ENCODE measurements at places on chromosomes 2 and 18. TPM values are rescaled to one million over a fixed set of nuclear protein-coding genes. Genes with fewer than 3 reads are reported as not detected.
A peak's percentile ranks its signal among the peaks of the same experiment; 100 is the strongest.

DNA sequence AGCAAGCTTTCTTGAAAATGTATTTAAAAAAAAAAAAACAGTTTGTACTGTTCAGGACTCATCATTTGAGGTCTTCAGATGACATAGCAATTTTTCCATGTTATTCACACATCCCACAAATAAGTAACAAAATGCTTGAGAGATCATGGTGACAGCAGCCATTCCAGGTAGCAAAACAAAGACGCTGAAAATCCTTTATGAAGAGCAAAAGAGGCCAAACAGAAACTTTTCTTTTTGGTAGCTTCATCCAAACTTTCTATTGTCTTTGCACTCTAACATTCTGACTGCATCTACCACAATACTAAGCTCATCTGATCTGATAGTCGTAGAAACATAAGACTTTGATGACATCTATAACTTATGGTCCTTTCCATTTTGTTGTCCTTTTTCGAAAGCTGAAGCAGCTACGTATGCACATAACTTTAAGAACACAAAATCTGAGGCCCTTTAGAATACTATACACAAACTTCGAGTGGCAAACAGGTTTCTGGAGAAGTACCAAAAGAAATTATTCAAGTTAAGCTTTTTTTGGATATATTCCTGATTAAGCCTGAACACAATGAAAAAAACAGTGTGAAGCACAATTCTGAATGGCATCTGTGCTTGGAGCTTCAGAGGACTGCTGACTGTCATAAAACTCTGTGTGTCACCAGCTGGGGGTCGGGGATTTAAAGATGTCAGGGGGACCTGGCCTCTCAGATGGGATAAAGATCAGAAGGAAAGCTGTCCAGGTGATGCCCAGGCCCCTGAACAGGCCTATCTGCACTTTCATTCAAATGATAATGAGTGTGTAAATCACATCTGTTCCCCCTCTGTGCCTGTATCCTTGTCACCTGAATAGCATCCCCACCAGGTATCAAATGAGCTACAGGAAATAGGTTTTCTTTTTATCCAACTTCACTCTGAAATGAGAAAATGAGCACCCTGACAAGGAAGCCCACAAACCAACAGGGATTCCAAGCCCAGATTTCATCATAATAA is 75.8 kb downstream of the ZEB2 start:
- no peaks in the 10 kb centered on the region for H3K36me3 ChIP-seq
- H3K4me3 ChIP-seq, result no peak overlapping the region
- no peak for DNase-seq
- H3K4me1 ChIP-seq, result peaks cover 30% of the 10 kb centered on the region
- H3K27ac ChIP-seq, result no peak overlapping the region

DNA sequence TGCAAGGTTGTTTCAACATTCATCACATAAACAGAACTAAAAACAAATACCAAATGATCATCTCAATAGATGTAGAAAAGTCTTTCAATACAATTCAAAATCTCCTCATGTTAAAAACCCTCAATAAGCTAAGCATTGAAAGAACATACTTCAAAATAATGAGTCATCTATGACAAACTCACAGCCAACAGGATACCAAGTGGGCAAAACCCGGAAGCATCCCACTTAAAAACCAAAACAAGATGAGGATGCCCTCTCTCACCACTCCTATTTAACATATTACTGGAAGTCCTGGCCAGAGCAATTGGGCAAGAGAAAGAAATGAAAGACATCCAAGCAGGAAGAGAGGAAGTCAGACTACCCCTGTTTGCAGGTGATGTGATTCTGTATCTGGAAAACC is 992.2 kb upstream of the PIK3C3 start:
- no peak for DNase-seq
- no peak overlapping the region for H3K4me3 ChIP-seq
- no peak overlapping the region for H3K27ac ChIP-seq
- H3K36me3 ChIP-seq, result no peaks in the 10 kb centered on the region
- H3K27me3 ChIP-seq, result no peaks in the 10 kb centered on the region

GRCh38 chr18:41004324-41004723 is 950.7 kb upstream of the PIK3C3 start:
- no peak overlapping the region for H3K4me3 ChIP-seq
- H3K4me1 ChIP-seq, result no peaks in the 10 kb centered on the region
- no peak overlapping the region for H3K27ac ChIP-seq
- H3K36me3 ChIP-seq, result no peaks in the 10 kb centered on the region
- H3K27me3 ChIP-seq, result no peaks in the 10 kb centered on the region

CCDC178 gene
- total RNA-seq, result not detected

- peaks cover 4% of the 10 kb centered on the region for H3K4me1 ChIP-seq
- H3K27ac ChIP-seq, result no peak overlapping the region
- no peaks in the 10 kb centered on the region for H3K36me3 ChIP-seq
- H3K27me3 ChIP-seq, result no peaks in the 10 kb centered on the region
- peak; percentile 53 for DNase-seq
- no peak overlapping the region for H3K4me3 ChIP-seq
Observed at GRCh38 chr2:96407041-96407918, 71.7 kb downstream of the NCAPH start.

DNA sequence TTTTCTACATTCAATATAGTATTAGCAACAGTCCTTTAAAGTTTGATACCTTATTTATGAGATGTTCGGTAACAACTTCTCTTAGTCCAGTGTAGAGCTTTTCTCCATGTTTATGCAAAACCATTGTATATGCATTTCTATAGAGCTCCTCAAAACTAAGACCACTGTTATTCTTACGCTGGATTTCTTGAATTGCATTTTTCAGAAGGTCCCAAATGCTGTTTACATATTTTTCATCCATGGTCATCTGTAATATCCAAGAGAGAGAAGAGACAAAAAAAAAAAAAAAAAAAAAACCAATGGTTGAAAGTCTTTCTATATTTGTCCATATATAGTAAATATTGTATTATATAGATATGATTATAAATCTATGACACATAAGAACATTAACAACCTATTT is 27.6 kb downstream of the CUL3 start:
- DNase-seq, result no peak
- no peaks in the 10 kb centered on the region for H3K36me3 ChIP-seq
- H3K27ac ChIP-seq, result no peak overlapping the region
- no peak overlapping the region for H3K4me3 ChIP-seq

GAREM1 gene
- 9.2 TPM for total RNA-seq

GRCh38 chr2:11571170-11571569 is 37.3 kb downstream of the GREB1 start:
- DNase-seq, result no peak
- H3K4me1 ChIP-seq, result peaks cover 3% of the 10 kb centered on the region
- H3K27ac ChIP-seq, result no peak overlapping the region
- no peak overlapping the region for H3K4me3 ChIP-seq
- no peaks in the 10 kb centered on the region for H3K36me3 ChIP-seq
- H3K27me3 ChIP-seq, result no peaks in the 10 kb centered on the region

DNA sequence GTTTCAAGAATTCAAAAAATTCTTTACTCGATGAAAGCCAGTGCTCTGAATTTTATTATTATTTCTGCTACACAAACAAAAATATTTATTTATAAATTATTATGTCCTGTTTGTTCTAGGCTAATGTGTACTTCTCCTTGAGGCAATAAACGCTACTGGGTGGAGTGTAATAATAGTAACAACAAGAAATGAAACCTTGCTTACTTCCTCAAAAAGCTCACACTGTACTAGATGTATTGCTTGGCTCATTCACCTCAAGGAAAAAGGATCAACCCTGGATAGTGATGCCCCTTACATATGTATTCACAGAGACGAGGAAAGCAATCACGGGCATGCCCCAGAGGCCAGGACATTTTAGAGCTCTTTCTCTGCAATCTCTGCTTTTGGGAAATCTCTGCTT is 685.6 kb upstream of the NXPH2 start:
- no peak overlapping the region for H3K27ac ChIP-seq
- no peak for DNase-seq
- no peak overlapping the region for H3K4me3 ChIP-seq
- H3K27me3 ChIP-seq, result no peaks in the 10 kb centered on the region
- peaks cover 2% of the 10 kb centered on the region for H3K4me1 ChIP-seq
- H3K36me3 ChIP-seq, result no peaks in the 10 kb centered on the region
